Aorta (tissue), 5 donors: ENCODE measurements at places on chromosomes 2 and 18. TPM values are rescaled to one million over a fixed set of nuclear protein-coding genes. Genes with fewer than 3 reads are reported as not detected.
A peak's percentile ranks its signal among the peaks of the same experiment; 100 is the strongest.

Gene EXOC6B
- total RNA-seq = 45.9 TPM

DNA sequence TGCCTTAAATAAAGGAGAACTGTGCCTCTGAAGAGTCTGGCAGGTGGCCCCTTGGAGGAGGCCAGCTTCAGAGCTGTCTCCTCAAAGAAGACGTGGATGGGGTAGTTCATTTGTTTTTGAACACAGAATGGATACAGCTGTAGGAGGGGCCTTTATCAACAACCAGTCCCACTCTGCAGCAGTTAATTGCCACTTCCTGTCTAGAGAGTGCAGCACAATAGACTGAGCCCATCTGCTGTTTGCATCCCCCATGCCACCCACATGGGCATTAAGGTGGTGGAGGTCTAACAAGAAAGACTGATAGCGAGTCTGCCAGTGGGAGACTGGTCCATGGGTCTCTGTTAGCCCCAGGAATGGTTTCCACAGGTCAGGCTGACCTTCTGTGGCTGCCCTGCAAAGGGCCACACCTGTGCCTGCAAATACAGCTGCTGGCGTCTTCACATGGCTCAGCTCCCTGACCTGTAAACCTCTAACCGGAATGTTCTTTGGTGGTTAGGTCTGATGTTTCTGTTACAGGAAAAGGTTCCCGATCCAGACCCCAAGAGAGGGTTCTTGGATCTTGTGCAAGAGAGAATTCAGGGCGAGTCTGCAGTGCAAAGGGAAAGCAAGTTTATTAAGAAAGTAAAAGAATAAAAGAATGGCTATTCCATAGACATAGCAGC lies 153.3 kb upstream of the ITGA6 start:
- no peak overlapping the region for H3K4me3 ChIP-seq
- no peaks in the 10 kb centered on the region for H3K36me3 ChIP-seq
- no peak for DNase-seq
- H3K27me3 ChIP-seq = no peaks in the 10 kb centered on the region
- no peak overlapping the region for H3K27ac ChIP-seq
- H3K4me1 ChIP-seq = no peaks in the 10 kb centered on the region

DNA sequence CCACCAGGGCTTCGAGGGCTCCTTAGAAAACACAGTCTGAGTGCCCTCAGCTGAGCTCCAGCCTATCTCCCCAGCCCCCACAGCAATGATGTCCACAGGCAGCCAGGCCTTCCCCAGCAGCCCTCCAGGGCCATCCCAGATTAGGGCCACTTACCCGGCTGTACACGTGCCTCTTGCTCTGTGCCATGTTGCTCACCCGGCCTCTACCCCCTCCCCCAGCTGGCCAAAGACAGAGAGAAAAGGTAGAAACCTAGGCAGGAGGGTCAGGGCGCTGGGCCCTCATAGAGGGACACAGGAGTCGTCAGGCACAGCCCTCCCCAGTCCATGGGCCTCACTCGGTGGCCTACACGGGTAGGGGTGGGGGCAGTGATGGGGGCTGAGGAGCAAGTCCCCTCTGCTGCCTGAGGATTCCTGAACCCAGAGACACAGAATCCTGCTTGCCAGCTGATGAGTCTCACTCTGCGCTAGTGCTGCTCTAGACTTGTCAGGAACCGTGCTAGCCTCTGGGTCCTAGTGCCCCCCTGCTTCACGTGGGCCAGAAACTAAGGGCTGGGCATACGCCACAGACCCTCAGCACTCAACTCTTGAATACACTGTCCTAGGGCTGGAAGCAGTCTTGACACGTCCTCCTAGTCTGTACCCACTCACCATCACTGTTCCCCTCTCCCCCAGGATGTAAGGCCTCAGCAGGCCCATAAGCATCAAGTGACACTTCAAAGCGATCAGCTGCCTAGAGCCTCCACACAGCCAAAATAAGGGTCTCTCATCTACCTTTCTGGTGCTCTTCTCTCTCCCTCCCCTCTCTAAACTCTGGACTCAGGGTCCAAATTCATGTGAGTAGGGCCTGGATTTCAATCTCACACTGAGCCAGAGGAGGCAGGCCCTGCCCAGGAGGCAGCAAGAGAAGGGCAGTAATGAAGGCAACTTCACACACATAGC lies at the start of gene DCTN1:
TSS of gene DCTN1 (minus strand) at position 461 of the 939 bp plus-strand sequence. CDS start at position 187, 274 bp downstream.
- peaks cover 5% of the 10 kb centered on the region for H3K4me1 ChIP-seq
- no peak within 1 kb of the TSS for H3K27ac ChIP-seq
- DNase-seq = peak; percentile 62

- no peaks in the 10 kb centered on the region for H3K36me3 ChIP-seq
- no peak overlapping the region for H3K27ac ChIP-seq
- H3K27me3 ChIP-seq = peaks cover 2% of the 10 kb centered on the region
- H3K4me1 ChIP-seq = no peaks in the 10 kb centered on the region
- H3K4me3 ChIP-seq = no peak overlapping the region
Observed at GRCh38 chr18:50460716-50461115, 85.9 kb downstream of the SKA1 start.

Gene VSNL1
- not detected for total RNA-seq

Gene POLE4
- 57.3 TPM for total RNA-seq

DNA sequence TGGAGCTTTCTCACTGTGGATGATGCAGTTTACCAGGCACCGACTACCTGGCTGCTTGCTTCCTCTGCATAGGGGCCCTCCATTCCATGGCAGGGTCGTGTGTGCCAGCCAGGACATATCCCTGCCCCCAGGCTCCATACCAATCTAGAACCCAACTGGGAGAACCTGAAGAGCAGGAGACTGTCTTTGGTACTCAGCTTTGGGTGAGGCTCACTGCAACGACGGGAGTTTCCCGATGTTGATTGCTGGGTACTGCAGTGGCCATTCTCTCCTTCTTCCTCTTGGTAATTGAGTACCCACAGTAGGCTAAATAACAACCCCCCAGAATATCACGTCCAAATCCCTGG lies 133.3 kb upstream of the SERTAD2 start:
- H3K4me1 ChIP-seq = no peaks in the 10 kb centered on the region
- H3K4me3 ChIP-seq = no peak overlapping the region
- DNase-seq = no peak
- H3K27me3 ChIP-seq = no peaks in the 10 kb centered on the region
- H3K27ac ChIP-seq = no peak overlapping the region

DNA sequence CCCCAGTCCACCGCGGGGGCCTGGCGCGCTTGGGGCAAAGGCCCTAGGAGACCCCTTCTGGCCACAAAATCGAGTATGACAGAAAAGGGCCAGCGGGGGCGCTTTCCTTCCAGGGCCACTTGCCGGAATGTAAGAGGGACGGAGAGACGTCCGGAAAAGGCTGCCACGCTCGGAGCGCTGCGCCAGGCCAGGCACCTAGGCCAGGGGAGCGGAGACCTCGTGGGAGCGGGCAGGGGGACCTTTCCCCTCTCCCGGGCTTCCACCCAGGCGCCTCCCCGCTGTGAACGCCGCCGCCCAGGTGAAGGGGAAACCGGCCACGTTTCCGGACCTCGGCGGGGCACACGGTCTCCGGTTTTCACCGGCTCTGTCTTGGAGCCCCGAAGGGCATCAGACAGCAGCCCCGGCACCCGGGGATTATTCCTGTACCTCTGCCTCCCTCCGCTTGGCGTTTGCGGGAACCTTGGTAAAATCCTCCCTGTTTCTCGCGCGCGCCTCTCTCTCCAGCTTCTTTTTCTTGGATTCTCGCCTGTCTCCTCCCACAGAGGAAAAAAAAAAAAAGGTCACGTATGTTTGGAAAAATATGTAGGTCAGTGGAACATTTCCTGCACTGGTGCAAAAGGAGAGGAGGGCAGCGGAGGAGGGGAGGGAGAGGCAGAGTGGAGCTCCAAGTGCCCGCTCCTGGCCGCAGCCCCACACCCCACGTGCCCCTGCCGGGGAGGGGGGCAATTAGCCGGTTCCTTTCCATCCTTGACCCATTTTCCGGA lies 1.2 kb upstream of the NPAS2 start:
- no peaks in the 10 kb centered on the region for H3K27me3 ChIP-seq
- peaks cover 4% of the 10 kb centered on the region for H3K4me1 ChIP-seq
- H3K4me3 ChIP-seq = peak overlapping the region; percentile 91
- peak; percentile 76 for DNase-seq
- peak overlapping the region; percentile 83 for H3K27ac ChIP-seq

GRCh38 chr18:76075777-76076176 lies 419.3 kb downstream of the ZNF516 start:
- no peak for DNase-seq
- no peak overlapping the region for H3K4me3 ChIP-seq
- no peaks in the 10 kb centered on the region for H3K4me1 ChIP-seq
- H3K36me3 ChIP-seq = no peaks in the 10 kb centered on the region
- no peaks in the 10 kb centered on the region for H3K27me3 ChIP-seq

Gene MERTK
- 29.7 TPM for total RNA-seq

Gene SPP2
- total RNA-seq = not detected

GRCh38 chr2:72848436-72849137 lies 22.8 kb upstream of the EXOC6B start:
- no peak for DNase-seq
- H3K4me3 ChIP-seq = no peak overlapping the region
- no peaks in the 10 kb centered on the region for H3K4me1 ChIP-seq
- H3K27ac ChIP-seq = no peak overlapping the region
- no peaks in the 10 kb centered on the region for H3K27me3 ChIP-seq

GRCh38 chr18:35592298-35592697 lies 10.8 kb downstream of the GALNT1 start:
- no peak overlapping the region for H3K27ac ChIP-seq
- DNase-seq = no peak
- H3K4me3 ChIP-seq = no peak overlapping the region
- no peaks in the 10 kb centered on the region for H3K27me3 ChIP-seq
- H3K4me1 ChIP-seq = no peaks in the 10 kb centered on the region

GRCh38 chr2:193566886-193567285 lies 1372.2 kb upstream of the TMEFF2 start:
- no peaks in the 10 kb centered on the region for H3K36me3 ChIP-seq
- no peak overlapping the region for H3K27ac ChIP-seq
- no peaks in the 10 kb centered on the region for H3K4me1 ChIP-seq
- no peak overlapping the region for H3K4me3 ChIP-seq
- no peak for DNase-seq
- H3K27me3 ChIP-seq = no peaks in the 10 kb centered on the region

GRCh38 chr2:15667809-15668556 lies 76.3 kb downstream of the DDX1 start:
- DNase-seq = no peak
- no peak overlapping the region for H3K4me3 ChIP-seq
- no peaks in the 10 kb centered on the region for H3K36me3 ChIP-seq
- no peaks in the 10 kb centered on the region for H3K4me1 ChIP-seq
- no peaks in the 10 kb centered on the region for H3K27me3 ChIP-seq
- H3K27ac ChIP-seq = no peak overlapping the region

Gene SCN2A
- 0.81 TPM for total RNA-seq

- no peak overlapping the region for H3K4me3 ChIP-seq
- no peak overlapping the region for H3K27ac ChIP-seq
- H3K27me3 ChIP-seq = no peaks in the 10 kb centered on the region
- no peaks in the 10 kb centered on the region for H3K4me1 ChIP-seq
- DNase-seq = no peak
Observed at GRCh38 chr2:71048096-71048495, 20.4 kb upstream of the NAGK start.

DNA sequence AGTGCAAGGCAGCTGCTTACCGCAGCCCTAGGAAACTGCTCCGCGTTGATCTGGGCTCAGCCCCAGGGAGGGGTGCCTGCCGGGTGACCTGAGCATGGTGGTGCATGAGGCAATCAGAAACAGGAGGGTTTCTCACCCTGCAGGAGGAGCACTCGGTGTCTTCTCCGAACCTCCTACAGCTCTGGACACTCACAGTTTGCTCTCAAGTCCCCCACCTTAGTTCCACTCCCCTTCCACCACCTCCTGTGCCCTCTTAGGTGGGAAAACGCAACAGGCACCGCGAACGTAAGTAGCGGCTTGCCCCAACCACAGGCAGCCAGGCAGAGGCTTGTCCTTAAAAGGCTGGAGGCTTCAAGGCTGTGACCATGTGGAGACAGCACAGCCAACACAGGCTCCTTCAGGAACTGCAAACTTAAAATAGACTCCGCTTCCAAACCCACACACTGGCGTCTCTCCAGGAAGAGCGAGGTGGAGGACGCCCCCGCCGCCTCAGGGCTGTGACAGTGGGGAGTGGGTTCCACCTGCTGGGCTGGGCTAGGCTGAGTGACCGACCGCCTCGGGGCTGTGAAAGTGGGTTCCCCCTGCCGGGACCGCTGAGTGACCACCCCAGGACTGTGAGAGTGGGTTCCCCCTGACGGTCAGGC lies 71.6 kb downstream of the NDUFA10 start:
- peak; percentile 86 for DNase-seq
- no peaks in the 10 kb centered on the region for H3K4me1 ChIP-seq
- H3K27me3 ChIP-seq = no peaks in the 10 kb centered on the region
- H3K36me3 ChIP-seq = no peaks in the 10 kb centered on the region
- no peak overlapping the region for H3K4me3 ChIP-seq

DNA sequence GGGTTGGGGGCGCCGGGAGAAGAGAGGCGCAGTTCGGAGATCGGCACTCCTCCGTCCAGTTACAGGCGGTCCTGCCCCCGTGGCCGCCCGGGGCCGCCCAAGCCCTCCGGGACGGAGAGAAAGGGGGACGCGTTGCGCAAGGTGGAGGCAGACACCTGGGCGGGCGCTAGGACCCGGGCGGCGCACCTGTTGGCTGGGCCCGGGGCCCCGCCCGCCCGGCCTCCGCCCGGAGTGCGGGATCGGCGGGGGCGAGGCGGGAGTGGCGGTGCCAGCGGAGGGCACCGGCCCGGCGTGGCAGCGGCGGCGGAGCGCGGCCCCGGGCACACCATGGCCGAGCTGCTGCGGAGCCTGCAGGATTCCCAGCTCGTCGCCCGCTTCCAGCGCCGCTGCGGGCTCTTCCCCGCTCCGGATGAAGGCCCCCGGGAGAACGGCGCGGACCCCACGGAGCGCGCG lies at the start of gene SGPP2:
TSS of gene SGPP2 (plus strand) at position 268 of the 453 bp plus-strand sequence. CDS start at position 328, 60 bp downstream.
- H3K36me3 ChIP-seq = no peaks in the 10 kb centered on the region
- H3K27me3 ChIP-seq = no peaks in the 10 kb centered on the region
- H3K27ac ChIP-seq = no peak within 1 kb of the TSS
- DNase-seq = no peak

GRCh38 chr2:169105476-169105875 lies 36.1 kb downstream of the DHRS9 start:
- H3K27me3 ChIP-seq = peaks cover 3% of the 10 kb centered on the region
- H3K27ac ChIP-seq = no peak overlapping the region
- no peaks in the 10 kb centered on the region for H3K36me3 ChIP-seq
- no peak for DNase-seq
- H3K4me1 ChIP-seq = no peaks in the 10 kb centered on the region

DNA sequence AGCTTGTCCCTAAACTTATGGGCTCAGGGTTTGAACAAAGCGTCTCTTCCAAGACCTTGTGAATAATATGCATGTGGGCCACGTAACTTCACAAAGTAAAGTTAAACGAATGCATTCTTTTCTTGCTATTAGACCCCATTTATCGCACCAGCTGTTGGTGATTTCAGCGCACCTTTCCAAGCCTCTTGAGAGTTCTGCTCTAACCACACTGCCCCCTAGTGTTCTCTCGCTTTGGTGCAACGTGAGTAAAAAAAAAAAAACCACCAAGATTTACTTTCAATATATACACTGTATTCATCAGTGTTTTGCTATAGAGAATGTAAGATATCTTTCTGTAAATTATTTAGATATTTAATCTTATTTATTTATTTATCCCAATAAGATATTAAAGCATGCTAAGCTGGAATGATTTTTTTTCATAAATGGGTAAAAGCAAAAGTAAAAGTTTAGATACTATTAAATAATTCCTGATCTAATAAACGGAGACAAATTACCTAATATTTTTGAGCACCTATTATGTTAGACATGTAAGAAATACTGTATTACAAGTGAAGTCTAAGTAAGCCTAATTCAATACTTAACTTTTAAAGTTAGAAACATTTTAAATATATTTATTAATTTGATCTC lies 459.5 kb downstream of the DLGAP1 start:
- H3K4me1 ChIP-seq = no peaks in the 10 kb centered on the region
- H3K27ac ChIP-seq = no peak overlapping the region
- H3K27me3 ChIP-seq = no peaks in the 10 kb centered on the region
- no peak for DNase-seq
- H3K36me3 ChIP-seq = no peaks in the 10 kb centered on the region

- H3K4me1 ChIP-seq = no peaks in the 10 kb centered on the region
- H3K27ac ChIP-seq = no peak overlapping the region
- no peak for DNase-seq
- H3K36me3 ChIP-seq = no peaks in the 10 kb centered on the region
Observed at GRCh38 chr2:10188729-10189305, 66.3 kb downstream of the RRM2 start.
